ENCODE measurements at places on chromosomes 12 and 14.

DNA sequence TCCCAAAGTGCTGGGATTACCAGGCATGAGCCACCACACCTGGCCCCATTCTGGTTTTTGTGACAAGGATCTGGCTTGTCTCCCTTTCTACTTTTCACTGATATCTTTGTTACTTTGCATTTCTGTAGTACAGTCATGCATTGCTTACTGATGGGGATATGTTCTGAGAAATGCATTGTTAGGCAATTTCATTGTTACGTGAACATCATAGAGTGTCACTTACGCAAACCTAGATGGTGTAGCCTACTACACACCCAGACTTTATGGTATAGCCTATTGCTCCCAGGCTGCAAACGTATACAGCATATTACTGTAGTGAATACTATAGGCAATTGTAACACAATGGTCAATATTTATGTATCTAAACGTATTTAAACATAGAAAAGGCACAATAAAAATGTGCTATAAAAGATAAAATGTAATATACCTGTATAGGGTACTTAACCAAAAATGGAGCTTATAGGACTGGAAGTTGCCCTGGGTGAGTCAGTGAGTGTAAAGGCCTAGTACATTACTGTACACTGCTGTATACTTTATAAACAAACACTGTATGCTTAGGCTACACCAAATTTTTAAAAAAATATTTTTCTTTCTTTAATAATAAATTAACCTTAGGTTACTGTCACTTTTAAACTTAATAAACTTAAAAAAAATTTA, 16.0 kb downstream of the MRPL42 start:
- no peak for DNase-seq

GRCh38 chr12:125069616-125070015, 4.4 kb downstream of the AACS start:
- DNase-seq = no peak

GRCh38 chr12:110693731-110694130, 4.8 kb upstream of the HVCN1 start:
- no peak for DNase-seq

DNA sequence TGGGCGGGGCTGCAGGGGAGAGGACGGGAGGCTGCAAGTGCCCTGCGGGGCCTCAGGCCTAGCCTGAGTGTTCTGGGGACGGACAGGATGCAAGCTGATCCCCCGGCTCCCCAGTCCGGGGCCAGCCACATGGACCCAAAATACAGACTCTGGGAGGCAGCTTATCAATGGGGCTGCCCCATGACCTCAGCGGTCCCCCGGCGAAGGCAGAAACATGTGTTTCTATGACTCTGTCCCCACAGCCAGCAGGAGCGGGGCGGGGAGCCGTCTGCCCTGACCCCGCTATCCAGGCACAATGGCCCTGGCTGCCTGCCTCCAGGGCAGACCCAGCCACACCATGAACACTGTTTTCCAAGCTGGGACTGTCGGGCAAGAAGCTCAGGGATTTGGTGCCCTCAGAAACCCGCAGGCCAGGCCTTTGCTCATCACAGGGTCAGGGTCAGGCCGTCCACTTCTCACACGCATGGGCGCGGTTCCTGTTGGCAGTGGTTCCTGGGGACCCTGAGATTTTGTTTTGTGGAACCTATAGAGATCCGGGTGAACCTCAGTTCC, 75.0 kb downstream of the RFLNA start:
- DNase-seq = no peak

- DNase-seq = peak; percentile 23
Observed at GRCh38 chr12:123767613-123768012, 5.5 kb downstream of the DNAH10 start.

GRCh38 chr14:100692256-100692655, 34.4 kb upstream of the DLK1 start:
- no peak for DNase-seq

GRCh38 chr14:52348279-52348678, 34.2 kb downstream of the PTGER2 start:
- no peak for DNase-seq

DNA sequence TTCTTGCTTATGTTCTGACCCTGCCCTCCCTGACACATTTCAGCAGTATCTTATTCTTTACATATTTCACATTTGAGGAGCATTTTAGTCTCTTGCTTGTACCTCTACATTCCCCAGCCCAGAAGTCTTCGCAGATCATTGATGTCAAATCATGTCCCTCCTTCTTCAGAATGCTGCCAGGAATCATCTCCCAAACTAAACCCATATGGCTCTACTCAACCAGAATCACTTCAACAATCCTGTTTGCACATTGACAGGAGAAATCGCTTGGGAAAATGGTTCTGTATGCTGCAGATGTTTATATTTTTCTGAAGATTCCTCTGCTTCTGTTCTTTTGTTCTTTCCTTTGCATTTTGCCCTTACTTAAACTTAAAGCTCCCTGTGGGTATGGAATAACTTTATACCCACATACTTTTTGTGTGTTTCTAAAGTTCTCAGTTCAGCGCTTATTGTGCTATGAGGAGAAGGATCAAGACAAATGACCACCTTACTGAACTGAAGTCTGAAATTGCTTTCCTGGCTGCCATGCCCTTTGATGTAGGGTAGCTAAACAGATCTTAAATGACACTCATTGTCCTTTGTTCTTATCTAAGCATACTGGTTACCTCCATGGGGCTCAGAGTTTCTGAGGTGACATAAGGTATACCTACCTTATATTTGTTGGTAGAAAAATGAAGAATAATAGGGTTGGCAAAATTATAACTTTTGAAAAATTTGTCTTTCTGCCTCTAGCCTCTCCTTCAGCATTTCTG, 134.6 kb downstream of the SLC25A21 start:
- no peak for DNase-seq

- DNase-seq = peak; percentile 17
Observed at GRCh38 chr12:124044809-124045321, 71.8 kb downstream of the ZNF664 start.

DNA sequence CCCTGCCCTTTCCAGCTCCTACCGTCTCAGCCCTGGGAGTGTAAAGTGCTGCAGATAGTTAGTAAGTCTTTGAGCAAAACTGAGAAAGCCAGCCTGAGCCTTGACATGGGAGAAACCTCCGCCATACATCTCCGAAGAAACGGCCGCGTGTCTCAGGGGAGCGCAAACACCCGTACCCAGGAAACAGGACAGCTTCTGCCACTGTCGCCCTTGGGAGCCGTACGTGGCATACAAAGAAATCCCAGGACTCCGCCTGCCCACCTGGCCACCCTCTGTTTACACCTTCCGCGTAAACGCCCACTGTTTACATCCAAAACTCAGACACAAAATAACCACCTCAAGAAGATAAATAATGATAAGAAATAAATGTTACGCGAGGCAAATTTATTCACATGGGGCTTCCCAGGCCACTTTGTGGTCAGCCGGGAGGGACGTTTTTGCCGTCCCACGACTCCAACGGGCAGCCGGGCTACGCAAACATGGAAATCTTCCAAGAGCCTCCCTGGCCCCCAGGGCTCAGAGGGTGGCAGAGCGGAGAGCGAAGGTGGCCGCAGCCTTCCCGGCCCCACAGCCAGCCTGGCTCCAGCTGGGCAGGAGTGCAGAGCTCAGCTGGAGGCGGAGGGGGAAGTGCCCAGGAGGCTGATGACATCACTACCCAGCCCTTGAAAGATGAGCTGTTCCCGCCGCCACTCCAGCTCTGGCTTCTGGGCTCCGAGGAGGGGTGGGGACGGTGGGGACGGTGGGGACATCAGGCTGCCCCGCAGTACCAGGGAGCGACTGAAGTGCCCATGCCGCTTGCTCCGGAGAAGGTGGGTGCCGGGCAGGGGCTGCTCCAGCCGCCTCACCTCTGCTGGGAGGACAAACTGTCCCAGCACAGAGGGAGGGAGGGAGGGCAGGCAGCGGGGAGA, at the start of gene BDKRB2:
Gene BDKRB2, plus strand, starts transcription at position 689 of the 908 bp plus-strand sequence. CDS start 32,269 bp downstream, outside the sequence.
- no peak for DNase-seq

GRCh38 chr14:97697772-97698171, 900.6 kb downstream of the VRK1 start:
- peak; percentile 59 for DNase-seq

- no peak for DNase-seq
Observed at GRCh38 chr12:64522807-64523206, 70.9 kb downstream of the TBK1 start.

DNA sequence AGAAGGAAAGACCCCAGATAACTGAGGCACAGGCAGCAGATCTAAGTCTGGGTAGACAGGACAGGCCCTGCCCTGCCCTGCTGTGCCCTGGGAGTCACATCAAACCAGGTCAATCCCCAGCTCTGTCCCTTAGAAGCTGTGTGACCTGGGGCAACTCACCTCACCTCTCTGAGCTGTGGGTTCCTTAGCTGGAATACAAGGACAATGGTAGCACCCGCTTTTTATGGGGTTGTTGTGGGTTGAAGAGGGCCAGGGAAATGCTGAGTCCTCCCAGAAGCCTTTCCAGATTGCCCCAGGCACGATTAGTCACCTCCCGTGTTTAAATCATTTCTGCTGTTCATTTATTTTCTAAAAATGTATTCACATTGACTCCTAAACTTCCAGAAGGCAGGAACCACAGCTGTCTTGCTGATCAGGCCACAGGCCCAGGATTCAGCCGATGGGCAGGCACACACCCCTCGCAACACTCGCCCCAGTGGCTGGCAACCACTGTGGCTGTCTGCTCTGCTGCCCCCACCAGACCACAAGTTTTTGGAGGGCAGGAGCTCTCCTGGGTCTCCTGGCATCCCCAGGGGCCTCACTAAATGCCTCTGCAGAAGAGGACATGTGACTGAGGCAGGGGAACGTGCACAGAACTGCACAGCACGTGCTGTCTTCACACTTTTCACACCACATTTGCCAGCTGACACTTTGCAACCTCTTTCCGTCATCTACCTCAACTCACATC, 3.0 kb downstream of the SELPLG start:
- DNase-seq = peak; percentile 53

DNA sequence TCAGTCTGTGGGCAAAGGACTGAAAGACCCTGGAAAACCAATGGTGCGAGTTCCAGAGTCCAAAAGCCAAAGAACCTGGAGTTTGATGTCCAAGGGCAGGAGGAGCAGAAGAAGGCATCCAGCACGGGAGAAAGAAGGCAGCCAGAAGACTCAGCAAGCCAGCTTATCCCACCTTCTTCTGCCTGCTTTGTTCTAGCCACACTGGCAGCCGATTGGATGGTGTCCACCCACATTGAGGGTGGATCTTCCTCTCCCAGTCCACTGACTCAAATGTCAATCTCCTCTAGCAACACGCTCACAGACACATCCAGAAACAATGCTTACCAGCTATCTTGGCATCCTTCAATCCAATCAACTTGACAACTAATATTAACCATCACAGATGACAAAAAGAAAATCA, 57.2 kb upstream of the CAPRIN2 start:
- DNase-seq = no peak

DNA sequence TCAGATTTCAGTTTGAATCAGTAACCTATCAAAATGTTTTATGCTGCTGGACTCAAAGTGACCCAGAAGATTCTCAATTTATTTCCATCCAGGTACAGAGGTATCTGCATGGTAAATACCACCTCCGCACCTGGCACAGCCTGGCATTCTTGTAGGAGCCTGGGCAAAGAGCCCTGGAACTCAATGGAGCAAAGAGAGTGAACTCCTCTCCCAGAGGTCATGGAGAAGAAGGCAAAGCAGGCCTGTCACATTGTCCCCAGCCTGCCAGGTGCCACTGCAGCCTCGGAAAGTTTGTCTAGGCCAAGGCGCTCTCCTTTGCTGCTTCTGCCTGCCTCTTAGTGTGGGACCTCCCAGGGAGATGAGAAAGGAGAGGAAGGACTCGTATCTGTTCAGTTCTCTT, 319.8 kb downstream of the ZFP36L1 start:
- DNase-seq = no peak

GRCh38 chr14:100816950-100817901, 8.7 kb upstream of the MEG3 start:
- no peak for DNase-seq

DNA sequence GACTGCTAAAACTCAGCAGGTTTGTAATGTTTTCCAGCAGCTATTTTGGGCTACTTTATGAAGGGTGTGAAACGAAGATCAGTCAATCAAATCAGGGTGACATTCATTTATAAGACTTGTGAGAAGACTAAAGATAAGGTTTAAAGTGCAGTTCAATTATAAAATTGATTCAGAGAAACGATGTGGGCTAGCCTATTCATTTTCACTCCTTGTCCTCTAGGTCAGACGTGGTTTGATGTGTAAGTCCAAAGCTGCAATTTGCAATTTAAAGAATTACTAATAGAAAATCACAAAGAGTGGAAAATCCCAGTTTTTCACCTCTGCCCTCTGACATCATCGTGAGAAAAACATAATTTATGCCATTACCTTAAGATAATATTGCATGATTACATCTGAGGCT, 243.5 kb upstream of the NOVA1 start:
- no peak for DNase-seq

GRCh38 chr12:105705765-105706164, 375.3 kb downstream of the C12orf75 start:
- no peak for DNase-seq

- DNase-seq = no peak
Observed at GRCh38 chr12:58529114-58529665, 391.1 kb downstream of the LRIG3 start.

- DNase-seq = no peak
Observed at GRCh38 chr12:50621399-50622300, 116.9 kb downstream of the DIP2B start.

GRCh38 chr14:47675466-47676314, at the start of gene MDGA2:
Gene MDGA2 (minus strand): TSS chr14:47675605.
- no peak for DNase-seq

GRCh38 chr12:71440763-71441748, 1.5 kb downstream of the LGR5 start:
- no peak for DNase-seq

DNA sequence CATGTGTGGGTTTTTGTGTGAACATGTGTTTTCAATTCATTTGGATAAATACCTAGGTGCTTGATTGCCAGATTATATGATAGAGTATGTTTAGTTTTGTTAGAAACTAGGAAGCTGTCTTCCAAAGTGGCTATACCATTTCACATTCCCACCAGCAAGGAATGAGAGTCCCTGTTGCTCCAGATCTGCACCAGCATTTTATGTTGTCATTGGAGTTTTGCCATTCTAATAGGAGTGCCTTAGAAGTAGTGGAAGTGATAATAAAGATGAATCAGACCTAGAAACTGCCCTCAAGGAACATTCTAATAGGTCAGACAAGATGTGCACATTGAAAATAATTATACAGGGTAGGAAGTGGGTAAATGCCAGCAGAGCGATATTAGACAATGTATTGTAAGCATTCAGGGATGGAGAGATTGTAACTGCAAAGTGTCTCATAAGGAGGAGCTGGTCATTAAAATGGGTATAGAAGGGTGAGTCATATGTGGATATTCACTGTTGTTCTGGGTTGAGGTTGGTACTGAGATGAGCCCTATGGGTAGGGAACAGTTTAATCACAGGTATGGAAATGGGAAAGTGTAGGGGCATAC, 71.4 kb downstream of the MNAT1 start:
- DNase-seq = no peak

DNA sequence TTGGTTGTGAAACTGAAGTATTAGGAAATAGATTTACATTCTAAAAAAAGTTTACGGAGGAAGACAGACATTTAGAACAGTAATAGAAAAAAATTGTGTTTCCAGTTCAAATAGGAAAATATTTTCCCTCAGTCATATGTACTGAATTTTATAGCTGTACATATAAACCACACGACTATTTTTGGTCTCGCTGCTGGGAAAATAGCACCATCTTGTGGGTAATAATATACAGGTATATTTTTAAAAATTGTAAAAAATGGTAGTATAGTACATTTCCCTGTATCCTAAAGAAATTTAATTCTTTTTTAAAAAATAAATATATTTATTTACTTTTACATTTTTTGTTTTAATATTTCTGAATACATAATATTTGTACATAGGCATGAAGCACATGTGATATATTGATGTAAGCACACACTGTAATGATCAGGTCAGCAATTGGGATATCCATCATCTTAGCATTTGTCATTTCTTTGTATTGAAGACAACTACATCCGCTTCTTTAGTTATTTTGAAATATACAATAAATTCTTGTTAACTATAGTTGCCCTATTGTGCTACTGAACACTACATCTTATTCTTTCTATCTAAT, 168.6 kb downstream of the ALX1 start:
- no peak for DNase-seq
